ENCODE measurements at places on chromosomes 6 and 20.

- peak; percentile 95 for DNase-seq
Observed at GRCh38 chr20:12171923-12172524, 254.3 kb downstream of the BTBD3 start.

- no peak for DNase-seq
Observed at GRCh38 chr6:51913265-51913664, 174.1 kb downstream of the PKHD1 start.

DNA sequence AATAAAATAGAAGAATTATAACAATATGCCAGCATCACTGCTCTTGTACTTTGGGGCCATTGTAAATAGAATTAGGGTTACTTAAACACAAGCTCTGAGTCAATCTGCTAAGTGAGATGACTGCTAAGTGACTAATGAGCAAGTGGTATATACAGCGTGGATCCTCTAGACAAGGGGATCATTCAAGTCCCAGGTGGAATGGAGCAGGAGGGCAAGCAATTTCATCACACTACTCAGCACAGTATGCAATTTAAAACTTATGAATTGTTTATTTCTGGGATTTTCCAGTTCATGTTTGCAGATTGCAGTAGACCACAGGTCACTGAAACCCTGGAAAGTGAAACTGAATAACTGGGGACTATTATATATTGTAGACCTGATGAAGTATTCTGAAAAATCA lies 235.3 kb downstream of the BTBD3 start:
- DNase-seq = no peak

DNA sequence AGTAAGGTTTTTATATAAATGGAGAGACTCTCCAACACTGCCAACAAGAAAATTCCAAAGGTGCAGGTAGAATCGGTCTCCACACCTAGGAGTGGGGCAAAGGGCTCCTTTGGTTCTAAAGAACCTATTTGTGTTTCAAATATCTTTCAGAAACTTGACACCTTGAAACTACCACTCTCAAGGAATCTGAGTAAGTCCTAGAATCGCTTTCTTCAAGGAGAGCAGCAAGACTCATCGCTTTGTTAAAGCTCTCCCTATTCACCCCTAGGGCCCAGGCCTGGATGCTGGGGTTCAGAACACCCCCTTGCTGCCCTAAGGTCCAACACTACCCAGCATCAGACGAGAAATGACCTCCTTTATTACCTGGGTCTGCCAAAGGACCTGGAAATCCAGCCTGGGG lies 2.0 kb downstream of the CLIC5 start:
- DNase-seq = no peak

GRCh38 chr6:111566873-111567517 lies 38.7 kb downstream of the TRAF3IP2 start:
- peak; percentile 87 for DNase-seq

- peak; percentile 96 for DNase-seq
Observed at GRCh38 chr6:106069478-106069877, 16.7 kb upstream of the PRDM1 start.

GRCh38 chr6:45422503-45423110 lies 44.9 kb upstream of the SUPT3H start:
- no peak for DNase-seq

DNA sequence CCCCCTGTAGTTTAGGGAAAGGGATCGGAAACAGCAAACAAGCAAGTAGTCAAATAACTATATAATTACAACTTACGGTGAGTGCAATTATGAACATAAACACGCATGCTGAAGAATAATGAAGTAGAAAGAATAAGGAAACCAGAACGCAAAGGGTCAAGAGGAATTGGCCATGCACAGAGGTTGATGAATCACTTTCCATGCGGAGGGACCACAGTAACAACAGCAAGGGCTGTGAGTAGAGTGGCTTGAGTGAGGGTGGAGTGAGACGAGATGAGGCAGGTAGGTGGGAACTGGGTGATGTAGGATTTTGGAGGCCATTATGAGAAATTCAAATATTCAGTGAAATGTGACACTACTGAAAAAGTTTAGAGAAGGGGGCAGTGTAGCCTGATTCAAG lies 112.2 kb upstream of the LAMP5 start:
- no peak for DNase-seq

DNA sequence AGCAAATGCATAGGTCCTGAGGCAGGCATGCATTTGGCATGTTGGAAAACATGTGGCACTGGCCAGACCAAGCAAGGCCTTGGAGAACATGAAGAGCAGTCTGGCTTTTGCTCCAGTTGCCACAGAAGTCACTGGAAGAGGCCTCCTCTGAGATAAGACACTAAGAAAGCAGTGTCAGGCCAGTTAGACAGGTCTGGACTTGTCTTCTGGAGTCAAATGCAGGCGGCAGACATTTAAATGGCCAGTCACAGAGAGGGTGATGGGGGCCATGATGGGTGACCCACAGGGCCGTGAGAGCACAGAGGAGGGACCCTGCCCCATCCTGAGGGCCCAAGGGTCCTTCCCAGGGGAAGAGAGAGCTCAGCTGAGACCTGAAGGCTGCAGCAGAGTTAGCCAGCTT lies 26.7 kb upstream of the ADA start:
- DNase-seq = no peak

- DNase-seq = peak; percentile 85
Observed at GRCh38 chr6:141552463-141552862, 580.3 kb upstream of the GJE1 start.

GRCh38 chr6:64439274-64439673 lies 803.7 kb downstream of the PHF3 start:
- DNase-seq = no peak
